ENCODE measurements at places on chromosomes 4 and X. TPM values are rescaled to one million over a fixed set of nuclear protein-coding genes. Genes with fewer than 3 reads are reported as not detected.
A peak's percentile ranks its signal among the peaks of the same experiment; 100 is the strongest.

- peak; percentile 37 for DNase-seq
These were observed 21.6 kb downstream of the SH3KBP1 start for GRCh38 chrX:19865567-19866363.

GRCh38 chrX:27860337-27860736, 52.5 kb downstream of the MAGEB10 start:
- no peak for DNase-seq

The NWD2 gene
- total RNA-seq, result 0.03 TPM

The SSX2 gene
- total RNA-seq, result not detected
